ENCODE measurements at places on chromosomes 5 and 9.

- DNase-seq, result no peak
Observed at GRCh38 chr5:180618829-180619562, 27.7 kb upstream of the SCGB3A1 start.

DNA sequence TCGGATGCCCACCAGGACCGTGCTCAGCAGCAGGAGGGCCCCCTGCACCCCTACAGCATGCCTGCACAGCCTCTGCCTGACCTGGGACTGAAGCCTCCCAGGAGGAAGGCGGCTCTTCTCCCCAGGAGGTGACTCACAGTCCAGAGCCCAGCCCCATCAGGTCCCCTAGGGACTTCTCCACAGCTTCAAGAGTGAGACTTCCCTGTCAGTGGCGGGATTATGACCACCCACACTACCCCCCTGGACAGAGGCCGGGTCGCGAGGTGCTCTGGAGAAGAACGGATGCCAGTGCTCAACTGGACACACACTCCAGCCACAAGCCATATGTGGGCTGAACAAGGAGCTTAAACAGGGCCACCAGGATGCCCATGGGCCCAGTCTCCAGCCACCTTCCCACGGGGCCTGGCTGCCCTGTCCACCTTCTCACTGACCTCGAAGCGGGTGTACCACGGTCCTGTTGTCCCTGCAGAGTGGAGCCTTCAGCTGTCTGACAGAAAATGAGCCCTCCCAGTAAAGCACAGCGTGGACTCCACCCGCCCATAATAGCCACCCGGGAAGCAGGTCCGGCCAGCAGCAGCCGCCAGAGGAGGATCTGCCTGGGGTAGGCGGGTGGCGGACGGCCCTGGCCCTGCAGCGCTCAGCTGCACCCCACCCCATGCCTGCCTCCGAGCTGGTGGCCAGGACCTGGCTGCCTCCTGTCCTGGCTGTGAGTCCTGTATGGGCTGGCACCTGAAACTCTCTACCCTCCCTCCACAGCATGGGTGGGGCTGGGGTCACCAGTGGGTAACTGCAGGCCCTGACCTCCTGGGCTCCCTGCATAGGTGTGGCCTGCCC is 54.7 kb downstream of the SEMA4D start:
- no peak for DNase-seq

DNA sequence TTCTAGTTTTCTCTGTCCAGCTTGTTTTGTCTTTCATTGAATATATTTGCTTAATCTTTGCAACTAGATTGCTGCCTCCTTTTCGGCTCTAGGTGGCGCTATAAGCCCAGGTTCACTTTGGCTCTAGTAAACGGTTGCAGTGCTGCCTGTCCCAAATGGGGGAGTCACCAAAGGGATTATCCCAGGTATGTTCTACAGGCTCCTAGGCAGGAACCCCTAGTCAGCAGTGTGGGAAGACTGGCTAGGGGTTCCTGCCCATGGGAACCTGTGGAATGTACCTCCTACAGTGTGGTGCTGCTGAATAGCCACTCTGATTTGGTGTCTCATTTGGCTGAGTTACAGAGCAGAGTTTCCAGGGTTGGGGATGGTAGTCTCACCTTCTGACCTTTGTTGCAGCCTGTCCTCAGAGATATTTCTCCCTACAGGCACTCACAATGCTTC is 85.2 kb downstream of the ARSB start:
- DNase-seq, result peak; percentile 67

GRCh38 chr5:41812156-41812555 is 58.1 kb downstream of the OXCT1 start:
- no peak for DNase-seq

- DNase-seq, result no peak
Observed at GRCh38 chr5:144085381-144085780, 85.1 kb downstream of the YIPF5 start.

GRCh38 chr5:3372289-3372688 is 223.3 kb upstream of the IRX1 start:
- no peak for DNase-seq

GRCh38 chr9:115232181-115232774 is 114.3 kb upstream of the TNC start:
- DNase-seq, result no peak

- DNase-seq, result no peak
Observed at GRCh38 chr9:105188746-105189145, 55.7 kb upstream of the SLC44A1 start.

GRCh38 chr5:138449501-138450239 is 10.8 kb downstream of the REEP2 start:
- DNase-seq, result peak; percentile 73

- DNase-seq, result no peak
Observed at GRCh38 chr5:110842948-110843347, 104.1 kb downstream of the SLC25A46 start.

GRCh38 chr9:35842795-35843194 is 13.8 kb downstream of the TMEM8B start:
- no peak for DNase-seq

- DNase-seq, result no peak
Observed at GRCh38 chr9:115673599-115673998, 480.0 kb upstream of the PAPPA start.

DNA sequence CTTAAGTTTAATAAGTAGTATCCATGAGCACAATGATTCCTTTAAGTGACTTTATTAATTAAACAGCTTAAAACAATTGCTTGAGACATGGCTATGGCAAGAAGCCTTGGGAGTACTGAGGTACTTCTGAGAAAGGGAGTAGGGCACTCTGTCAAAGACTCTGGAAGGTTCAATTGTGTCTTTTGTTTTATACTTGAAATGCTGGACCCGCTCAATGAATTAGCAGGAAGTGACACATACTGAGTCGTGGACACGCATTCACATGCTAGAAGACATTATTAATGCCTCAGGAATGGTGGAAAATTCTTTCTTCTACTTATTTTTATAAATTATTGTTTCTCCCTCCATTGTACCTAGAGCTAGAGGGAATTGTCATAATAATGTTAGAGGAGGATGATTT is 347.3 kb upstream of the ZNF608 start:
- DNase-seq, result no peak

GRCh38 chr5:99020698-99021048 is 91.9 kb upstream of the CHD1 start:
- DNase-seq, result no peak

DNA sequence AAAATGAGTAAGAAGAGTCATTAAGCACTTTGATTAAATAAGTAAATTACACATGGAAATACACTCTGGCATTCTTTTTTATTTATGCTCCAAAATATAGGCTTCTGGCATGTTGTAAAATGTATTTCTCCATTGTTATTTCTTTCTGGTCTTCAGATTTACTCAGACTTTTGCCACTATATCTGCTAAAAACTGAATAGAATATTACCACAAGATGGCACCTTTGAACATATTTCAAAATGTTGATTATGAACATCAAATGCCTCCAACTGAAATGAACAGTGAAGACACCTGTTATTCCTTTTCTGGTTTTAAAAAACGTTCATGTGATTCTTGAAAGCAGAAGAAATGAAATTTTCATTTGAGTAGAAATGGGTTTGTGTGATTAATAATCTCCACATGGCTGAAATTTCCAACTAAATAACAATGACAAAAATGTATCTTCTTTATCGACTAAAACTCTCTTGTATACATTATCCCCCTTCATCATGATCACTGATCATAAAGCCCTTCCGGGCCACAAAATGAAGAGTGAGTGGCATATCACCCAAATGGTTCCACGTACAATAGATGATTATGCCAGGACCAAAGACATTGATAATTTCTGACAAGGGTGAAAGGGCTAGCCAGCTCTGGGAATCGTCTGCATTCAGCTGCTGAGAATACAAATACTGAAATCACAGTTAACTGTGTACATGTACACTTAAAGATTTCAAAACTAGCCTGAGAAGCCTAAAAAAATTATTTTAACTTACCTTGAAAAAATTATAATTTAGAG is 23.8 kb downstream of the TYRP1 start:
- DNase-seq, result no peak

- no peak for DNase-seq
Observed at GRCh38 chr9:136764301-136764891, at the start of gene LCN15. Gene LCN15 (minus strand): TSS chr9:136764518. CDS start chr9:136764488, 30 bp downstream.

GRCh38 chr5:116730185-116730584 is 155.6 kb upstream of the SEMA6A start:
- DNase-seq, result no peak

DNA sequence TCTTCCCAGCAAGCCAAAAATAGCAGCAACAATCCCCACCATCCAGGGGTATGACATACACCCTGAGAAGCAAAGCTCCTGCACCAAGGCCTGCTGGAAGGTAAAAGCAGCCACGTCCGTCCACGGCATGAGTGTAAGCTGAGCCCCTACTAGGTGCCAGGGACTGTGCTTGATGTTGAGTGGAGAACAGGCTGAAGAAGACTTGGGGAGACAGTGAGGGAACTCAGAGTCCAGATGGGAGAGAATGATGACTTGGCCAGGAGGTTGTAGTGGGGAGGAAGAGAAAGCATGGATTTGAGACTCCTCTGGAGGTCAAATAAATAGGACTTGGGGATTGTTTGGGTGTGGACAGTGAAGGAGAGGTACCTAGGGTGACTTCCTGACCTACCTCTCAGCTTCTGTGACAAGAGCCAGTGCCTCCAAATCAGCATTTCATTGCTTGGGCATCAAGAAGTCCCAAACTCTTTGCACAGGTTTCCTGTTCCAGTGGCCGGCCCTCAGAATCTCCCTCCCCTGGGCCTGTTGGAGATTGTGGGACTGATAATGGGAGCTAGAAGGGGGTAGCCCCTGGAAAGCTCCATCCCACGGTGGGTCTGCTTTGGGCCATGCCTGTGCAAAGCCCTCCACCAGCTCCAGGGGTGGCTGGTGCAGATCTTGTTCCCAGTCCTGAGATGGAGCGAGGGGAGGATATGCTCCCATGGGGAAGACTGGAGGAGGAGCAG is 58.3 kb upstream of the ADAMTS2 start:
- DNase-seq, result no peak

DNA sequence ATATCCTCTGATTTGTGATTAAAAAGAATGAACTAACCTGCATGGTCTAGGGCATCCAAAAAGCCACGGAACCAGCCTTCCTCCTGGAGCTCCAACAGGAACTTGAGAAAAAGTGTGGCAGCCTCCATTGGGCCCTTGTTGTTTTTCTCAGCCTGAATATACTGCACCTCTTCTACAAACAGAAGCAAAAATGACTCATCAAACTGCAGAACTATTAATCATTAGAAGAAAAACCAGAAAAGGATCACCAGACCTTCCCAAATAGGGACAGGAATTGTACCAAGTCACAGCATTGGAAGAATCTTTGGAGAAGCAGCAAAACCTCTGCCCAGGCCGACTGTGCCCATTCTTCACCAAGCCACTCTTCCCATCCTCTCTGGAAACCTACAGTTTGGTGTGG is 25.2 kb downstream of the RIGI start:
- DNase-seq, result no peak

DNA sequence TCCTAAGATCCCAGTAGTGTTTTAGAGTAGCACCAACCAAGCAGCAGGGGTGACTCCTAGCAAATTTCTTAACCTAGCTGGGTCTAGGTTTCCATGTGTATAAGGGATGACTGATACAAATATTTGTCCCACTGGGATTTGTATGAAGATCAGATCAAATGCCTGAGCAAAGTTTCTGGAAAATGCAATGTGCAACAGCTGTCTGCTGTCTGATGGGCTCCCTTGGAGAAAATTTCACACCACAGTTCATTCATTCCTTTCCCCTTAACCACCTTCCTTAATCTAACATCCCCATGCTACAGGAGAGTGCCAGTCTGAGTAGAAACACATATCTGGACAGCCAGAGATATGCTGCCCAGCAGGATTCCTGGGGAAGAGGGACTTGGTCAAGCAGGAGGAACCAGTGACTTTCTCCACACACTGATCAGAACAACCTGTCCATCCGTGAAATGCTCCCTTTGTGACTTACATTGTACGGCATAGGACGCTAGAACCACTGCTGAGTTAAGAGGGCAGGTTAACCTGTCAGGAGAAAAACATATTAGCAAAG is 53.3 kb downstream of the PTPN3 start:
- no peak for DNase-seq

DNA sequence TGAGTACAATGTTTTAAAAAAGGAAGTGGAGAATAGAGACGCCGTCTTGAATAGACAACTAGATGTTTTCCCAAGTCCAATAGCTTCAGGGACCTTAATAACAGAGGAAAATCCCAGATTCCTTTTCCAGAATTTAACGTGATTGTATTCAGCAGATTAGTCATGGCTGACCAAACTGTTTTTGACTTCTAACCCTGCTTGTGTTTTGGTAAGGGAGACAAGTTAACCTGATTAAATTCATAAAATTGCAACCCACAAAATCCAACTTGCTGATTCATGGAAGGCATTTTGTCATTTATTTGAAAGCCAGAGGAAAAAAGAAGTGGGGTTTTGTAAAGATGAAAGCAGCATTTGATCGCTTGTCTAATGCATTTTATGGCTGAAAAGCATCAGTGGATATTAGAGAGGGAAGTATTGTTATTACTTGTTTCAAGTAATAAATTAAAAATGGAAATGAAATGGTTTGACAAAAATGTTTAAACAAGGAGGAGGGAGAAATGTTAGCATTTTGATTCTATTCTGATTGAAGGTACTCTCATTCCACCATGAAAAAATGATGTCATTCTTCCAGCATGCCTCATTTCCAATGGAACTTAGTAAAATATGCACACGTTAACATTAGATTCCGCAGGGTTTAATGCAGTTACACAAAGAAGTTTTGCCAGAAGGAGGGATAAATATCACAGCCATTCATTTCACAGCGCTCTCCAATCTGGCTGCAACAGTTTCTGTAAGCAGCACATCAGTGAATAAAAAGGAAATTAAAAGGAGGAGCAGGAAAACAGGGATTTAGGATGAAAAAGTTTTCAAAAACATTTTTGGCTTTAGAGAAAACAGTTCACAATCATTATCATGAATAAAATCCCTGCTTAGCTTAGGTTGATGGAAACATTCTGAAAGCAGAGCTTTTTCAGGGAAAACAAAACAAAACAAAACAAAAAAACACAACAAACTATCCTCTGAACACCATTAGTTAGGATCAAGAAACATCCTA is 314.7 kb downstream of the PRR16 start:
- no peak for DNase-seq

GRCh38 chr5:34609951-34610441 is 46.1 kb upstream of the RAI14 start:
- no peak for DNase-seq

- DNase-seq, result no peak
Observed at GRCh38 chr5:149438711-149439132, 59.6 kb upstream of the IL17B start.

- no peak for DNase-seq
Observed at GRCh38 chr9:82532504-82533180, 530.3 kb downstream of the RASEF start.

- no peak for DNase-seq
Observed at GRCh38 chr9:99896119-99896518, 10.3 kb upstream of the STX17 start.

DNA sequence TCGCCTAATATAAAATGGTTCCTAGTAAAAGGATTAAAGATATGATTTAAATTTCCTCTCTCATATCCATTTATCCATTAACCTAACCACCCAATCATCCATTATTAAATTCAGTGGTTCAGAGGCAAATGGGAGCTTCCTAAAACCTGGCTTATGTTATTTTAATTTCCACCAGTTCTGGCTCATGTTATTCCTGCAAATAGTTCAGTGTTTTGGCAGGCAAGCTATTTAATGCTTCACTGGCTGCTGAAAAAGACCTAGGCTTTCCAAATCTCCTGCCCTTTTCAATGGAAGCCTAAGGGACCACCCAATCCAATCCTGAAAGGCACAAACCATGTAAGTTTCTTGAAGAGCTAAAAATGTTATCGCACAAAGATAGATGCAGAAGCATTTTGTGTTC is 52.3 kb downstream of the POC5 start:
- no peak for DNase-seq

Measured in left colon (tissue), 2 donors.